ENCODE measurements at places on chromosomes 7 and 10.

GRCh38 chr7:266851-267840 is 22.8 kb upstream of the FOXL3 start:
- DNase-seq = no peak

DNA sequence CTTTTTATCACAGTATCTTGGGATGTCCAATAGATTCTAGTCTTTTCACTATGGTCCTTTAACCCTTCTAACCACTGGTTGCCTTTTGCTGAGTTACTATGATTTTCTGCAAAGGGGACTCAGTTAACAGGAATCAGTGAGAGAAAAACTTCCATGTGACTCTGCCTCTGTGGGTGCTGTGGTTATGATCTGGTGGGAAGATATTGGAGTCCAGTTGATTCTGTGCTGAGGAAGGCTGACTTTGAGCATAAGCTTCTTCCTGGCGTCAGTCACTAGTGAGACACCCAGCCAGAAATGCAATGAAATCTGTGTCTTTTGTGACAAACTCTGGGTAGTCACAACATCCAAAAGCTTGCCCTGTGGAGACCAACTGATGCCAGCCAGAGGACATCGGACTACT is 648.0 kb downstream of the SUGCT start:
- no peak for DNase-seq

DNA sequence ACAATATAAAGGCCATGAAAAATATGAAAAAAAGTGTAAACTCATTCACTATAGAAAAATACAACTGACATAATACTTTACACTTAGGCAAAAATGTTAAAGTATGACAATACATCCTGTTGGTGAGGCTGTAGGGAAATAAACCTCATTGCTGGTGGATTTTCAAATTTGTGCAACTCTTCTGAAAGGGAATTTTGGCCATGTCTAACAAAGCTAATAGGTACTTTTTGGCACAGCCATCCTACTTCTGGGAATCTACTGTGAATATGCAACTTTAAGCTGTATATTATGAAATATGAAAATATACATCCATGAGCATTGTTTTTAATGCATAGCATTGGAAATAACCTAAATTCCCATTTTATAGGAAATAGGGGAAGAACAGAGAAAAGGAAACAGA is 13.4 kb upstream of the COA1 start:
- DNase-seq = no peak

DNA sequence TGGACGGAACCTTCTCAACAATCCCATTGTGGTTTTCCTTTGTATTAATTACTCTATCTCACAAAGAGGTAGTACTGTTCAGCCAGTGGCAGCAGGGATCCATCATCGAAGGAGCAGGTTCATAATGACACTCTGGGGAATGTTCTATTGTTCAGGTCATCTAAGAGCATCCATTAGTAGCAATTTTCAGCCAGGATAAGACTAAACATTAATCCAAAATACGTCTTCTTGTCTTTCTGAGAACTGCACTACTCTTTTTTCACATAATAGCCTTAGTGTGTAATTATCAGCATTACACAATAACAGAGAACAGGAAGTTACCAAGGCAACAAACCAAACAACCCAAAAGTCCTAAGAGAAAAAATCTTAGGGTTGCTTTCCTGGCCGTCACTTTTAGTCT is 259.5 kb upstream of the VWC2 start:
- DNase-seq = no peak

DNA sequence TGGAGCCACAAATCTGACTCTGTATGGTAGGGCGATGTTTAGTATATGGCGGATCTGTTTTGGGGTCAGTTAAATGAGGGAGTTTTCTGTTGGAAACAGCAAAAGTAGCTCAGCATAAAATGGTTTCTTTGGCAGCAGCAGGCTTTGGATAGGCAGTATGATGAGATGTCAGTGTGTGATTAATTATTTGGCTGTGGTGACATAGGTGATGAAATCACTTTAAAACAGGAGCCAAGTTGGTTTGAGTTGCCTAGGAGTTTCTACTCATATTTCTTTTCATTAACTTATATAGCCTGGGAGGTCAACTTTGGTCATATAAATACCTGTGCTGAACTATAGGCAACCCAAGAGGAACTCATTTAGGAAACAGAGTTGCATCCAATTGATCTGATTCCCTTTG is 291.2 kb downstream of the LRMDA start:
- no peak for DNase-seq

DNA sequence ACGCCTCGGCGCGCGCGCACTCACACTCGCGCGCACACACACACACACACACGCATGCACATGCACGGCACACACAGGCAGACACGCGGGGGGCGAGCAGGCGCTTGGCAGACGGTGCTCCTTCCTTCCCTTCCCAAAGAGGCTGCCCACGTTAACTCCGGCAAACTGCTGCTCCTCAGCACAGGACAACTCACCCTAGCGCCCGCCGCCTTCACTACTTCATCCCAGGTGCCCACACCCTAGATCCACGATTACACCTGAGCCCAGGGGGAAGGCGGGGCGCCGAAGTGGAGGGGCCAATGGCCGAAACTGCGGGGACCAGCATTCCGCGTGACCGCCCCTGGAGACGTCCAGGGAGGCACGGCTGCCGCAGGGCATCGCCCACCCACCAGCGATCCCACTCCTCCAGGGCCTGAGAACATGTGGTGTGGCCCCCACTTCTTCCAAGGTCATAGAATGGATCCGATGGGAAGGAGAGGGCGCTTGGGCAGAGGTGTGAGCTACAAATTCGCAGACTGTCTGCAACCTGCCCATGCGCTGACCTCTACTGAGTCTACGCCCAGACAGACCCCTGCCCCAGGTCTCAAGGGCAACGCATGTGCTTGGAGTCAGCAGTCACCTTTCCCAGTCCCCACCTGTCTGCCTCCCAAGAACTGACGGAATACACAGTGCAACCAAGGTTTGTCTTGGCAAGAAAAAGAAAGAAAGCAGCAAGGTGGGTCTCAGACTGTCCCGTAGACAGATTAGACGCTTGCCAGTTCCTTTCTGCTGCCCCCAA is 74.6 kb downstream of the CALN1 start:
- DNase-seq = no peak
